Ammon's horn (tissue), 1 donor: ENCODE measurements at places on chromosomes 5 and 9.

- no peak for DNase-seq
These were observed 14.3 kb upstream of the JADE2 start for GRCh38 chr5:134510970-134511795.

- DNase-seq: no peak
These were observed 3.6 kb downstream of the RXRA start for GRCh38 chr9:134329886-134330285.

GRCh38 chr5:68167195-68167651 is 48.3 kb upstream of the PIK3R1 start:
- DNase-seq: no peak

GRCh38 chr9:129407905-129408452 is 212.9 kb downstream of the C9orf50 start:
- DNase-seq: no peak

DNA sequence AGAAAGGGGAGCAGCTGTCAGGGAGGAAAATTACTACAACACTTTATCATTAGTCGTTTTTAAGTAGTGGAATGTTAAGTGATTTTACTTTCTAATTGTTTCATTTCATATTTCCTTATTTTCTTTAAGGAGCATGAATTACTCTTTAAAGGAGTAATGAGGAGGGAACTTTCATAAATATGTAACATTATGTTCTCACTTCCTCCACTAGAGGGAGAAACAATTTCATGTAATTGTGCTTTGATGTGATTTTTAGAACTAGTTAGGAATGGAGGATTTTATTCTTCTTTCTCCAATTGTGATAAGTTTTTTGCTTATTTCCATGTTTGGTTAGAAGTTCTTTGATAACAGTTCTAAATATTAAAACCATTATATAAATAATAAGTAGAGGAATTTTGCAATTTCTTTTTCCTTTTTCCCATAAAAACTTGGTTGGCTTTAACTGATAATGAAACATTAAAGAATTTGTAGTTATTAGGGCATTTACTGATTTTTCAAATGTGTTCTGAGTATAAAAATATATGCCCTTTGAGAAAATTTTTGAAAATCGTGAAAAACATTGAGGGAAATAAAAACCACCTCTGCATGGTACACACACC is 25.6 kb downstream of the CEP78 start:
- DNase-seq: peak; percentile 50

DNA sequence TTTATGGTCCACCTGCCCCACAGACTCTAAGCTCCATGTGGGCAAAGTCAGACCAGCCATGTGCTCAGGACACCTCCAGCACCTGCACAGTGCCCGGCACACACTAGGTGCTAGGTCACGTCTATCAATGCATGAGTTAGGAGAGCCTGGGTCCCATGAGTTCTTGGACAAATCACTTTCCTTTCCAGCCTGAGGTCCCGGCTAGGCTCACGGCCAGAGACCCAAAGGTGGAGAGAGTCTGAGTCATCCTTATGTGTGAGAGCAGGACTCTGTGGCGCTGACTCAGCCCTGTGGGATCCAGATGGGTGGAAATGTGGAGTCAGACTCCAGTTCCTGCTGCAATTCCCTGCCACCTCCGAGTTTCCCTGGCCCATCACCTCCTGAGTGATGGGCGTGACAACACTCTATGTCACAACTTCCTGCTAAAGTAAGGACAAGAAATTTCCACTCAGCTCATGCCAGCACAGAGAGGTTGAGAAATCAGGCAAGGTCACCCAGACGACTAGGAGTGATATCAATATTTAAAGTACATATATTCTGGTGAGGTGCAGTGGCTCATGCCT is 2.5 kb upstream of the ST6GALNAC4 start:
- no peak for DNase-seq

DNA sequence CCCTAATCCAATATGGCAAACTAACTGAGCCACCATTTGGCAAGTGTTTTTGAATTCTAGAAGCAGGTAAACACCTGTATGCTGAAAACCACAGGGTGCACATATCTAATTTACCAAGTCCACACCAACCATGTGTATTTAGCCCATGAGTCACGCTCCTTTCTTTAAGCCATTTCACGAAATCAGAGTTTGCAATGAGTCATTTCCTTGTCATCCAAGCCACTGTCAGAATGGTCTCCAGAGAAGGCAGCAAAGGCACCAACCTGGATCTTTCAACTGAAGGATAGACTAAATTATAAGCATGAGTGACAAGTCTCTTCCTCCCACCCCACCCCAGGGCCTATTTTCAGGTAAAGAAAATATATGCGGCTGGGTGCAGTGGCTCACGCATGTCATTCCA is 110.0 kb downstream of the PAX5 start:
- no peak for DNase-seq

DNA sequence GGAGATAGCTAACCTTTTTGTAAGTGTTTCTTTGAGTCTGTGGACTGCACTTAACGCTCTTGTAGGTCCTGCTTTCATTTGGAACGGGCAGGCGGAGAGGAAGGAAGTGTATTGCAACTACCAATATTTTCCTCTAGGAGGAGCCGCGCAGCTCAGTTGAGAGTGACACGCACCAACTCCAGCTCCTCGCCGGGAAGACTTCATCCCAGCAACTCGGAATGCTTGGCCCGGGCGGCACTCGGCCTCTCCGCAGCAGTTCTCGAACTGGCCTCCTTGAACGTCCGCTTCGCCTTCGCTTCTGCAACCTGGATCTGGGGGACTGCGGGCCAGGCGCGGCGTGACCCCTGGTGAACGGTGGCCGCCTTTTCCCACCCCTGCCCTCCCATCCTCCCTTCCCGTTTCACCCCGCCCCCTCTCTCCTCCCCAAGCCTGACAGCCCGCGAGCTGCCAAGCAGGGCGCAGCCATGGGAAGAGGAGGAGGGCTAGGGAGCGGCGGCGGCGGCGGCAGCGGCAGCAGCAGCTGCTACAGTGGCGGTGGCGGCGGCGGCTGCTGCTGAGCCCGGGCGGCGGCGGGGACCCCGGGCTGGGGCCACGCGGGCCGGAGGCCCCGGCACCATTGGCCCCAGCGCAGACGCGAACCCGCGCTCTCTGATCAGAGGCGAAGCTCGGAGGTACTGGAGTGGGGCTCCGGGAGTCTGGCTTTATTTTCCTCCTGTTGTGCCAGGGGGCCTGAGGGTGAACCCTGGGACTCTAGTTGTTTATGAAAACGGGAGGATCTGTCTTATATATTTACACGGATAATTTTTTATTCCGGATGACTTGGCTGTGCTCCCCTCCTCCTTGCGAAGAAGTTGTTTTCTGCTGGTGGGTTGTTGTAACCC is at the start of gene GHR:
TSS of gene GHR (plus strand) at position 155 of the 881 bp plus-strand sequence. CDS start 142,436 bp downstream, outside the sequence.
- peak; percentile 92 for DNase-seq

DNA sequence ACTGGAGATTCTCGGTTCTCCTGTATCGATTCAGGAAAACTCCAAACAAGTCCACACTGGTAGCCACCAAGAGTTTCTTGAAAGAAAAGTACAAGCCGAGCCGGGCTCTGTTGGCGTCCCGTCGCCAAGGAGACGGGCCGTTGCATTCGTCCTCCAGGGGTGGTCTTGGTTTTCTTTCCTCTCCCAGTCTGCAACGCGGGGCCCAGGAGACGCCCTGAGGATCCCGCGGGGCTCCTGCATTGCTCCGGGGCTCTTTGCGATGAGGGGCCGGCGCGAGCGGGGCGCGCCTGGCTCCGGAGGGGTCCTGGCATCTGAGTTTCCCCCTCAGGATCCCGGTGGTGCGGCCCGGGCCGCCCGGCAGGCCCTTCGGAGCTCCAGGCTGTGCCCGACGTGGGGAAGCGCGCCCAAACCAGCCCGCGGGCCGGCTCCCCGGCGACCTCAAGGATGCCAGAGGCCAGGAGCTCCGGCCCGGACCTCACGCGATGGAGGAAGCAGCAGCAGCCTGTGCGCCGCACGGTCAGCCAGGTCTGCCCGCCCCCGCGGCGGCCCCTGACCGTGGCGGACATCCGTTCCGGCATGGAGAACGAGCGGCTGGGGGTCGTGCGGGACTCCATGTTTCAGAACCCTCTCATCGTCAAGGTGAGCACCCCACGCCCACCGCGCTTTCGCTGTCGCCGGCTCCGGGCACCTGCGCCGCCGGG is at the start of gene CFAP77:
TSS of gene CFAP77 (plus strand) at position 384 of the 701 bp plus-strand sequence. CDS start at position 445, 61 bp downstream.
- no peak for DNase-seq

- DNase-seq: peak; percentile 54
These were observed 7.1 kb downstream of the BRD9 start for GRCh38 chr5:885529-885928.

GRCh38 chr9:85534340-85534739 is 207.4 kb downstream of the AGTPBP1 start:
- no peak for DNase-seq

- no peak for DNase-seq
These were observed 89.1 kb upstream of the FBXW11 start for GRCh38 chr5:172095368-172096206.

GRCh38 chr9:97807681-97808080 is 45.3 kb upstream of the FOXE1 start:
- no peak for DNase-seq

DNA sequence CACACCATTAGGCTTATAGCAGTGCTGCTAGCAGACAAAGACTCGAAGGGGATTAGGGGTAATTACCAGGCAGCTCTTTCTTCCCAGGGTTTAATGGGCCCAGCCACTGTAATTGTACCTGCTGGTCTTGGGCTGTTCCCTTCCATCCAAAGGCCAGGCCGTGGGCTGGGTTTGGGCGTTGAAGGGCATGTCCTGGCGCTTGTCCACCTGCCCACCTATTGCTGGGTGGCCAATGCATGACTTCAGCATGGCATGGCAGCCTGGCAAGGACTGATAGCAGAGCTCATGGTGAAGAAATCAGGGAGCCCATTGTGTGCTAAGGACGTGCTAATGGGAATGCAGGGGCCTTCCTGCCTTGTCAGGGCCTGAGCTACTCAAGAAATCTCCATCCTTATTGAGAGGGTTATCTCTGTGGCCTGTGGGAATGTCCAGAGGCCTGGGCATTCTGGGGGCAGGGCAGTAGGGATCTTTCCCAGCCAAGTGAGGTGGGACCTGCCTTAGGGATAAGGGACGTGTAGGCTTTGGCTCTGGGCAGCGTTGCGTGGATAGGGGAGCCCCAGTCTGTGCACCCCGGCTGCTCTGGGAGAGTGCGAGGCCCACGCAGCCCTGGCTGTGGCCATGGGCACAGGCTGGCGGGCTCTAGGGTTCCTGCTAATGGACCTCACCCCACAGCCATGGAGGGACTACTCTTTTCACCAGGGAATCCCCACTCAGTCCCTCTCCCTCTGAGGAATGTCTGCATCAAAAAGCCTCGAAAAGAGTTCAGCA is 116.1 kb upstream of the PITX1 start:
- DNase-seq: no peak

DNA sequence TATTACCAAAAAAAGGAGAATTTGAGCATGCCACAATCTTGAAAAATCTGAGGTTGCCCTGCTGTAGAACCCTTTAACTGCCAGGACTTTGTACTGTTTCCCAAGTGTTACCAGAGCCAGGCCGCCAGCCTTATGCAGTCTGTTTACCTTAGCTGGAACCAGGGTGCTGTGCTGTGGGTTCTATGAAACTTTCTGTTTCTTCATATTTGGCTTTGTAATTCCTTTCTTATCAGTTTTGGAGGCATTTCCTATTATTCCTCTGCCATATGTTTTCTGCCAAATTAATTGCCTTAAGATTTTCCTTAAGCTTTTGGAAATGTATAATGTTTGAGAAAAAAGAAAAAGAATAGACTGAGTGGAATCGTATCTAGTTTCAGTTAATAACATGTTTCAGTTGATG is 2.1 kb downstream of the S1PR3 start:
- no peak for DNase-seq

DNA sequence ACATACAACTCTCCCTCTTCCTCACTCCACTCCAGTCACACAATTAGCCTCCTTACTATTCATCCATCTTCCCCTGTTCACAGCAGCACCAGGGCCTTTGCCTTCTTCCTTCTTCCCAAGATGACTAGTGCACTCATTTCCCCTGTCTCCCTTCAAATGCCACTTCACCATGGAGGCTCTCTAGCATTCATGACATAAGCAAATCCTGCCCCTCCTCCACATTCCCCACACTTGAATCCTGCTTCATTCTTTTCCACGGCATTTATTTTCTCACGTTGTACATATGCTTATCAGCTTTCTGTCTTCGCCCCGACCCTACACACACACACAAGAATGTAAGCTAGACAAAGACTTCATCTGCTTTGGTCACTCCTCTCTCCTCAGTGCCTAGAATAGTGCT is 133.3 kb downstream of the CDK5RAP2 start:
- no peak for DNase-seq

DNA sequence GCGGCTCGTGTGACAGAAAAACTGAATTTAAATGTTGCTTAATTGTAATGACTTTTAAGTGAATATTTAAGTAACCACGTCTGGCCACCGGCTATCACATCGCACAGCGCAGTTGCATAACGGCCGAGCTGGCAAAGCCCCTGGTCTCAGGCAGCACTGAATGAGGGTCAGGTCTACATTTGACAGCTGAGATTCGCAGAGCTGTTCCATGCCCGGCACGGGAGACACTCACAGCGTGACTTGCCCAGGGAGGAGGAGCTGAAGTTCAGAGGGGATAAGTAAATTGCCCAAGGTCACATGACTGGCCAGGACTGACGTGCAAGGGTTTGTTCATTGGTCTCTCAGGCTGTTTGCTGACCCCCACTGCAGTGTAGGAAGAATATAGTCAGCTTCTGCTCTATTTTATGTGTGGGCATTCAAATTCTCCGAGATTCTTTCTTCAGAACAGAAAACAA is 17.4 kb upstream of the COL5A1 start:
- no peak for DNase-seq

GRCh38 chr9:27368316-27368985 is 71.5 kb upstream of the EQTN start:
- peak; percentile 72 for DNase-seq

DNA sequence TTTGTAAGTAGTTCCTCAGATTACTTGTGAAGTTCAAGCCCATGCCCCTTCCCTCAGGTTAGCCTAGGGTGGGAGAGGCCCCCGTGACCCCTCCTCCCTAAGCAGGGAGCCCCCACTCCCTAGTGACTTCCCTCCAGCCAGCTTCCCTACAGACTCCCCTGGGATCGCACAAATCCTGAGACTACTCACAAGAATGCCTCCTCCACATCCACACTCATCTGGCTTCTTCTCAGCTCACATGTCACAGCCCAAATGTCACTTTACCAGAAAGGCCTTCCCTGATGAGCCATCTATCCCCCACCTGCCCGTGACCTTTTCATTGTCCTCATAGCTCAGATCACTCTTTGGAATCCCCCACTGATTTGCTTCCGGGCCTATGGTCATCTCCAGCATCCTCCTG is 96.7 kb upstream of the ARAP3 start:
- no peak for DNase-seq

- no peak for DNase-seq
These were observed 4.8 kb downstream of the CCDC69 start for GRCh38 chr5:151219138-151219537.
